Neural crest cell (in vitro differentiated cells): ENCODE measurements at places on chromosomes 11 and 22. TPM values are rescaled to one million over a fixed set of nuclear protein-coding genes. Genes with fewer than 3 reads are reported as not detected.

Gene SCN3B
- total RNA-seq: 3.6 and 3.8 TPM in 2 replicates

Gene C11orf98
- 97.4 and 115 TPM in 2 replicates for total RNA-seq

Gene ANKRD49
- 10.3 and 11.7 TPM in 2 replicates for total RNA-seq

Gene OR2AT4
- total RNA-seq: not detected in 2 replicates

Gene GCAT
- total RNA-seq: 53.1 and 55.8 TPM in 2 replicates

Gene GAL3ST1
- total RNA-seq: 7.3 and 8.8 TPM in 2 replicates

Gene MDK
- total RNA-seq: 781 and 821 TPM in 2 replicates

Gene RTN3
- total RNA-seq: 136 and 137 TPM in 2 replicates

Gene STK33
- 17.3 and 24.2 TPM in 2 replicates for total RNA-seq

Gene OR4C3
- not detected in 2 replicates for total RNA-seq

Gene COPB1
- 83.9 and 93.9 TPM in 2 replicates for total RNA-seq

Gene TRIM6
- 11.8 and 13.7 TPM in 2 replicates for total RNA-seq

Gene USP28
- total RNA-seq: 39.4 and 40.9 TPM in 2 replicates

Gene ADAMTS8
- 0.21 TPM in 1 of 2 replicates, not detected in the other for total RNA-seq

Gene KCNJ1
- not detected in 2 replicates for total RNA-seq

Gene GRIK4
- 0.86 and 0.89 TPM in 2 replicates for total RNA-seq

Gene FJX1
- 28.2 and 29.5 TPM in 2 replicates for total RNA-seq

Gene POU2AF2
- not detected in 2 replicates for total RNA-seq

Gene ANO9
- total RNA-seq: not detected in 2 replicates

Gene APOBEC3F
- total RNA-seq: 5.9 and 6.7 TPM in 2 replicates

Gene RAB3IL1
- total RNA-seq: 1.0 and 3.4 TPM in 2 replicates

Gene KLHL35
- total RNA-seq: 9.4 and 11.6 TPM in 2 replicates
